ENCODE measurements at places on chromosomes 6 and 20.
A peak's percentile ranks its signal among the peaks of the same experiment; 100 is the strongest.

GRCh38 chr6:71537717-71538116 is 249.1 kb downstream of the OGFRL1 start:
- DNase-seq, result no peak

GRCh38 chr6:155103816-155104366 is 108.8 kb downstream of the TIAM2 start:
- DNase-seq, result no peak

DNA sequence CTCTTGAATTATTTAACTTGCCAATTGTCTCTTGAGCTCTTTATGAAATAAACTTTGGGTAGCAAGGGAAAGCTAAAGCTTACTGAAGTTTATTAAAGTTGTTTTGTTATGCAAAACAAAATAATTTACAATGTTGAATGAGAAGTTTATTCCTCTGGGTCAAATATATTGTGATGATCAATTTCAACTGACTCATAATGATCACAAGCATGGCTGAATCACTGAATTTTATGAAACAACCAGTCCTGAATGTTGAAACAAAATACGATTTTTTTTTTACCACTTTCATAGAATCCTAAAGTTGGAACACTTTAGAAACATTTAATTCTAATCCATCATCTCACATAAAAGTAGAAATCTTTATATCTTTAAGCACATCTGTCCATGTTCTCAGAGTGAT is 110.3 kb downstream of the RWDD2A start:
- DNase-seq, result no peak

DNA sequence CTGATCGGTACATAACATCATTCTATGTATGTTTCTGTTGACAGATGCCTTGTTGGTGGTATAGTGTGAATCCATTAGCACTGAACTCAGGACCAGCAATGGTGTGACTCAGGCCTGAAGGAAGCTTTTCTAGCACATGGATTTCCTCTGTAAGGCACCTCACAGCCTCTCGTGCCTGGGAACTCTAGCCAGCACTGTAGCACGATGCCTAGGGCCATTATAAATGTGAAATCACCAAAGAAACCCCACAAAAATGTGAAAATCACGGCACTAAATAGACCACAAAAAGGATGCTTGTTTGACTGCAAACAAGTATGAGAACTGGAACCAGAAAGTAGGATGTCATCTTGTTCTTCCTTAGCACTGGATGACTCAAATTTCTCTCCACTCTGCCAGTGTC is 63.7 kb upstream of the NKX2-2 start:
- no peak for DNase-seq

- no peak for DNase-seq
Measured at GRCh38 chr6:151228788-151229400, 10.9 kb upstream of the AKAP12 start.

DNA sequence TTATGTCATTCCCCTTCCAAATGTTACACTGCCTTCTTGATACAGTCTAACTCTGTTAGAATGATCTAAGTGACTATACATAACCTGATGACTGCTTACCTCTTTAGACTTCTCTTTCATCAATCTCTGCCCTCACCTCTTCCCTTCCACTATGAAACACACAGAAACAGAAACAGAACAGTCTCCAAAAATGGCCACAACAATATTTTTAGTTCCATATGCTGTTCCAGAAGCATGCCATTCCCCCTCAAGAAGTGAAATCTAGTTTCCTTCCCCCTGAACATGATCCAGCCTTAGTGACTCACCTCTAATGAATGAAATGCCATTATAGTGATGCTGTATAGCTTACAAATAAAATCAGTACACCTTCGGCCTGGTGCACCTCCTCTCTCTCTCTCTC is 229.3 kb upstream of the TENT5A start:
- no peak for DNase-seq

DNA sequence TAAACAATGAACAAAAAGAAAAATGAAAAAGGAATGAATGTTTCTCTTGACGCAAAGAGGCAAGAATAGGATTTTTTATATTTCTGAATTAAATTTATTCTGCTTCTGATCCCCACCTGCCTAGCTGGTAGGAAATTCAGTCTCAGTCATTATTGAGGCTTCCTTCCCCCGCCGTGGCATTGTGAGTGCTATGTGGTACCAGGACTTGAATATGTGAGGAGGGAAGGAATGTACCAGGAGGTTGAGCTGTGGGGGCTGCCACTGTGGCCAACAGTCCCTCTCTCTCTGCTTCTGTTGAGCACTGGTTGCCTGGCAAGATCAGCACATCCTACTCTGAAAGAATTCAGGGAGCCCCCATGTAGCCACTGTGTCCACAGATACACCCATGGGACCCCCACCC is 368.1 kb upstream of the JARID2 start:
- no peak for DNase-seq

- DNase-seq, result peak; percentile 70
Measured at GRCh38 chr6:154511791-154512190, 1.3 kb upstream of the CNKSR3 start.

- DNase-seq, result no peak
Measured at GRCh38 chr20:48595495-48596333, 232.1 kb downstream of the PREX1 start.

DNA sequence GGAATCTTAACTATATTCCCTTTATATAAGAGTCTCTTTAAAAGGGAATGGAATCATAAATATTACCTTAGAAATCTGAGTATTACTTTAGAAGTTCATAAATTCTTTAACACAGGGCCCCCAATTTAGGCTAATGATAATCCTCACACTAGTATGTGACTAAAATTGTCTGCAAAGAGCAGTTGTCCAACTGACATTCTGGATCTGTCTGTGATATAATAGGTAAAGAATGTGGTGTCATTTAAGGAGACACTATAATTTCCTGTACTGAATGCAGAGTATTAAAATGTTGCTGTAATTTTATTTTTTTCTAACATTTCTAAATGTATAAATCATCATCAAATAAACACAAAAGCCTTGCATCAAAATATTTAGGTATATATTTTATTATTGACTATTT is 128.5 kb upstream of the DST start:
- no peak for DNase-seq

DNA sequence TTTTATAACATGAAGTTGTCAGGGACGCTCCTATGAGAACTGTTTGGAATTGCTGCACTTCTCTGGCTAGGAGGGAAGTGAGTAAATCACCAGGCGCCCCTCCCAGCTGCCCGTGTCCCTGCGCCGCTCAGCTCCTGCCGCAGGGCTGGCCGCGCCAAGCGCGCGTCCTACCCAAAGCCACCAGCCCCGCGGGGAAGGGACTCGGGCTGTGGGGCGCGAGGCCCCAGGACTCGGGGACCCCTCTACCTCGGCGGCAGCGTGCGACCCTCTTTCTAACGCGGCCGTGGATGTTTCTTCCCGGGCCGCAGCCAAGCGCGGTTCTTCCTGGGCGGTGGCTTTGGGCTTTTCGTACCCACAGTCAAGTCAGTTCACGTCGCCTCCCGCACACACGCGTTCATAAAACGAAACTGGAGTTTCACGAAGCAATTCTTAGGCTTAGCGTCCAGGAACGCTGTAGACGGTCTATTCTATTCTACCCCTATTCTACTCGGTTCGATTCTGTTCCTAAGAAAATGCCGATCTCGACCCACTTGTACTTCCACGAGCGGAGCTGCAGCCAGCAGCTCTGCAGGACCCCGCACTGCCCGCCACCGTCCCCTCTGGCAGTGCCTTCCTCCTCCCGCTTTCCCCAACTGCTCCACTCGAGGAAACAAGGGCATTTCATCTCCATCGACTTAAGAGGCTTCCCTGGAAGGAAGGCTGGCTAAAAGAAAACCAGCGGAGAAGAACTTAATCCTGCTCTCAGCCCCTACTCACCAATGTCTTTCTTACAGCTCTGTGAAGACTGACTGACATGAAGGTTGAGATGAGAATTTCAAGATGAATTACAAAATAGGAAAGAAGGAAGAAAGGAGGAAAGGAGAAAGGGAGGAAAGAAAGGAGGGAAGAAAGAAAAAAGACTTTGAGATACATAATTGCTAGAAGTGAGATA is 15.4 kb downstream of the FOXC1 start:
- no peak for DNase-seq

DNA sequence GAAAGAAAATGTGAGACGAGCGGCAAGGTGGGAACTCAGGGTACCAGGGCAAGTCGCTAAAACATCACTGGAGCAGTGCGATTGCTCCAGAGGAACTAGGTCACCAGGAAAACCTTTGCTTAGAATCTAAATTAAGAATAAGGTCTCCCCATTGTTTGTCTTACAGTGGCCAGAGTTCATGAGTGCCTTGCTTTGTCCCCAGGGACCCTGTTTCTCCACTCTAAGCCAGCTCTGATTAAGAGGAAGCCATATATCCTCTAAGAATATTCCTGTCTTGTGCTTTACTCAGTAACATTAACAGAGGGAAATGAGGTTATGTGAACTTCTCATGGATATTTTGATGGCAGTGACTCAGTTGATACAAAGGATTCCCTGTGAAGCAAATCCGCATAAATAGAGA is 305.8 kb downstream of the CD83 start:
- no peak for DNase-seq

DNA sequence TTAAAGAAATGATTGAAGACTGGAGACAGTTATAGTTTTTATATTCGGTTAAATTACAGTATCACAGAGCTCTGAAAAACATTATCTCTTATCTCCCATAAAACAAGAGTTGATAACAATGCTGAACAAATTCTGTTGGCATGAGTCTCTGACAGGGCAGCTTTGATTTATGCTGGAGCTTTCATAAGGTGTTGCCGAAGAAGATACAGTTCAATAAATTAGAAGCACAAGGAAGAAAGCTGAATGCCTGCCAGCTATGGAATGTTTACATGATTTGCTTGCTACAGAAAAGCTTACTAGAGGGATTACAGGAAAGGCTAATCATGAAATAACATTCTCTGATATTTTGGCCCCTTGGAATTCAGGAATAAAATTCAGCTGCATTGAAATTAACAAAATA is 431.9 kb upstream of the GJE1 start:
- DNase-seq, result no peak

GRCh38 chr20:46800409-46800804 is 91.0 kb downstream of the SLC2A10 start:
- no peak for DNase-seq

GRCh38 chr6:133428295-133428694 is 187.1 kb downstream of the EYA4 start:
- no peak for DNase-seq

GRCh38 chr6:28311139-28311823 is 24.7 kb downstream of the ZSCAN31 start:
- no peak for DNase-seq

DNA sequence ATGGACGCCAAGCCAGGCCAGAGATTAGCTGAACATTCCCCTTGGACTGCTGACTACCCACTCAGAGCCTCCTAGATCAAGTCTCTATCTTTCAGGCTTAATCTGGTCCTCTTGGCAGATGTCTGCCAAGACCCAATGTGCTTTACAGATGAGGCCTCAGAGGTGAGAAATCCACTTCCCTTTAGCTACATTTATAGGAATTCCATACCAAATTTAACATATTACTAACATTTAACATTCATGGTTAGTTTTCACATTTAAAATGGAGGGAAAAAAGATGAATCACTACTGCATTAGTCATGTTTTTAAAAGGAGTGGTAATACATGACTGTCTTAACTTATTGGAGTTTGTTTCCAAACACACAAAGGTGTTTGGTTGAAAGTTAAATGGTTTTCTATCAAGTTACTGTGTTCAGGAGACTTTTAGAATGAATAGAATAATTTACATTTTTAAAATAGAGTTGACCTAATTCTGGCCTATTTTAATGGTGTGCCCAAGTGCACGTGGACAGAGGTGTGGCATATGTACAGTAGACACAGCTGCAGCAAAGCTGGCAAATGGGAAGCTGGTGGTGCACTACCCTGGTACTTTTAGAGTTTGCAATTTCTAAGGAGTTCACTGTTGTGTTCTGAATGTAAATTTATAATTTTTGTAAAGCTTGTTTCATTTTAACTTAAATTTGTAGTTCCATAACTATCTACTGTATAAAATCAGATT is 41.9 kb upstream of the CALHM6 start:
- no peak for DNase-seq

DNA sequence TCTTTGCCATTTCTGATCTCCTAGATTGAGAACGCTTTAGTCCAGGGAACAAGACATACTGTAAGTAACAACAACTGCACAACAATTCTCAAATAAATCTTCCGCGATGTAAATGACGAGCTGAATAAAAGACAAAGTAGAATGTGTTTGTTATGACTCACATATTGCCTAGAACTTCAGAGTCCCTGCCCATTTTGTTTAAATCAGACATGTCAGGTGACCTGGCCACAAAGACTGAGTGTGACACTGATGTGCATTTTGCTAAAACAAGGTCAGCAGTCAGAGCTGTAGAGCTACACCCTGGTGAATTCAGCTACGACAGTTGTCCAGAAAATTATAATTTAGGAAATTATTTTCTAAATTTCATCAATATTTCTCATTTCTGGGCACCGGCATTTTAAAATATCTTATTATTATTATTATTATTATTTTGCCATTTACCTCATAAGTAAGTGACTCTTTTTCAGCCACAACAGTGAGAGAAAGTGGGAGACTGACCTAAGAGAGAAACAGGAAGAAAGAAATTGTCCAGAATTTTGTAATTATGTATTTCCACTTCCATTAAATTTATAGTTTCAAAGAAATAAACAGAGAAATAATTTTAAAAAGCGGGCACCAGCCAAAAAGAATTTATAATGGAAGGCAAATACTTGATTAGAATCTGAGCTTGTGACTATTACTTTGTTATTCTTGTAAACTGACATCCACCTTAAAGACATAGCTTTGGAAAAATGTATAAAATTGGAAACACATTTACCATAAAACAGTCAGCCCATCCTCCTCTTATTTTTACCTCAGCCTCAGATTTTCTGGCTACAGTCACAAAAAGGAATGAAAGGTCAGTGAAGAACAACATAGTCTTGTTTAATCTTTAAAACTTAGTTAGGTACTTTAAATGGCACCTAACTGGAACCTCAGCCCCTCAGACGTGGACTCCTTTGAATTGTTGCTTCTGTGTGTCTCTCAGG is 157.0 kb upstream of the CITED2 start:
- DNase-seq, result no peak

- no peak for DNase-seq
Measured at GRCh38 chr6:119313937-119314884, 35.4 kb downstream of the MAN1A1 start.

DNA sequence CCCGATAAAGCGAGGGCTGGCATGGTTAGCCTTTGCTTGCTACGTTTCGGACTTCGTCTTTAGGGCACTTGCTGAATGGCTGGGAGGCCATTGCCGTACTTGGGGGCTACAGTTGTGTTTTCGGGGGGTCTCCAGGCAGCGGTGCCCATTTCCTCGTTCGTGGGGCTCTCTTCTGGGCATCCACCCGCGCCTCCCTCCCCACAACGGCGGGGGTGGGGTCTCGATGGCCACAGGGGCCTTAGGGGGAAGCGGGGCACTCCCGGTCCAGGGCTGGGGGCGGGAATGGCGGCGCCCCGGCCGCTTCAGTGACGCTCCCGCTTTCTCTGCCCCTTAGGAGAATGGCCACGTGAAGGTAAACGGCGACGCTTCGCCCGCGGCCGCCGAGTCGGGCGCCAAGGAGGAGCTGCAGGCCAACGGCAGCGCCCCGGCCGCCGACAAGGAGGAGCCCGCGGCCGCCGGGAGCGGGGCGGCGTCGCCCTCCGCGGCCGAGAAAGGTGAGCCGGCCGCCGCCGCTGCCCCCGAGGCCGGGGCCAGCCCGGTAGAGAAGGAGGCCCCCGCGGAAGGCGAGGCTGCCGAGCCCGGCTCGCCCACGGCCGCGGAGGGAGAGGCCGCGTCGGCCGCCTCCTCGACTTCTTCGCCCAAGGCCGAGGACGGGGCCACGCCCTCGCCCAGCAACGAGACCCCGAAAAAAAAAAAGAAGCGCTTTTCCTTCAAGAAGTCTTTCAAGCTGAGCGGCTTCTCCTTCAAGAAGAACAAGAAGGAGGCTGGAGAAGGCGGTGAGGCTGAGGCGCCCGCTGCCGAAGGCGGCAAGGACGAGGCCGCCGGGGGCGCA is 2.4 kb downstream of the MARCKS start:
- no peak for DNase-seq
